Adrenal gland (tissue), 19 donors: ENCODE measurements at places on chromosomes 3 and 15. TPM values are rescaled to one million over a fixed set of nuclear protein-coding genes. Genes with fewer than 3 reads are reported as not detected.

GLDN gene
- total RNA-seq: 4.2 TPM

GRCh38 chr3:19886404-19886803 lies 47.6 kb downstream of the EFHB start:
- DNase-seq: no peak

GRCh38 chr15:99085413-99086326 lies 19.2 kb upstream of the SYNM start:
- no peak for DNase-seq

DNA sequence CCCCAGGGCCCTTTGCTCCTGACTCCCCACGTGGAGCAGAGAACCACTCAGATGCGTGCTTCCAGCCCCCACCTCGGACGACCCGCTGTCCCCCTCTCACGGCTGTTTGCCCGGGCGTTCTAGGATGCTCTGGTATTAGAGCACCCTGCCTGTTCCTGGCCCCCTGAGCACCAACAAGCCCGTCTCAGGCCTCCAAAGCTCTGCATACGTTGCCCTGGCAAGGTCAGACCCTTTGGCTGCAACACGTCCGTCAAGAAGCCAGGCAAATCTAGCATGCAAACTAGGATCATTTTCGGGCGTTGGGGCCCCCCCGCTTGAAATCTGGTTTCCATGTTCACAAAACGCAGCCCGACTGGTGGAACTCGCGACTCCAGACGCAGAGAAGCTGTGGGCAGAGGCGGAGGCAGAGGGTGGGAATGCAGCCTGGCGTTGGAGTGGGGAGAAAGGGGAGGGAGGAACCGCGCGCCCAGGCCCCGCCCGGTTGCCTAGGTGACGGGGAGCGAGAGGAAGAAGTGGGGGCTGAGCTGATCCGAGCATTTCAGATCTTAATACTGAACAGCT lies 86.2 kb upstream of the PIAS1 start:
- DNase-seq: peak; percentile 75

DNA sequence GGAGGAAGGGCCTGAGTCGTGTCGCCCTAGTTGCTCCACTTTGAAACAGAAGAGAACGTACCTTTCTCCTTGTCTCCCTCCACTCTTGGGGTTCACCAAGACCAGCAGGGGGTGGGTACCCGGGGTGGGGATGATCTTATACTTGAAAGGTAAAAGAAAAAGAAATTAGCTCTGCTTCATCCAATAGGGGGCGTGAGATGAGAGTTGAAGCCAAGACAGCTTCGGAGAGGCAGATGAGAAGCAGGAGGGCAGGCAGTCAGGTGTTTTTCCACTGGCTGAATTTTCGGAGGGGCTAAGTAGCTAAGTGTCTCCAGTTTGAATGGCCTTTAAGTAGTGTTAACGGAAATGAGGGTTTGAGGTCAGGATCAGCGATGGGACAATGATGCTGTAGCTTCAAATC lies 100.4 kb downstream of the DGKG start:
- DNase-seq: no peak

IL16 gene
- total RNA-seq: 6.0 TPM

CHRFAM7A gene
- 4.9 TPM for total RNA-seq

DNA sequence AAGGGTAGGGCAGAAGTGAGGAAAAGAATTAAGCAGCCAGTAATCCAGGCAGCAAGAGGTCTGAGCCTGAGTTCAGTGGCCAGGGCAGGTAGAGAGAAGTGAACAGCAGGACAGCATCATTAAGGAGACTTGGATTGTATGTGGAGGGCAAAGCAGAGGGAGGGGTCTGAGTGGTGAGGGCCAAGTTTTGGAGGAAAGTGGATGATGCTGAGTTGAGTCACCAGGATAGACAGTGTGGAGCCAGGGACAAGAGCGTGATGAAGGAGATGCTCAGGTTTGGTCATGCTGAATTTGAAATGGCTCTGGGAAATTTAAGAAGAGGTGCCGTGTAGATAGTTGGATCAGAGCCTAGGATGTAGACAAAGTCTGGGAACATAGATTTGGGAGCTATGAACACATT lies 93.1 kb downstream of the ARHGEF26 start:
- no peak for DNase-seq

HCN4 gene
- 0.04 TPM for total RNA-seq

DNA sequence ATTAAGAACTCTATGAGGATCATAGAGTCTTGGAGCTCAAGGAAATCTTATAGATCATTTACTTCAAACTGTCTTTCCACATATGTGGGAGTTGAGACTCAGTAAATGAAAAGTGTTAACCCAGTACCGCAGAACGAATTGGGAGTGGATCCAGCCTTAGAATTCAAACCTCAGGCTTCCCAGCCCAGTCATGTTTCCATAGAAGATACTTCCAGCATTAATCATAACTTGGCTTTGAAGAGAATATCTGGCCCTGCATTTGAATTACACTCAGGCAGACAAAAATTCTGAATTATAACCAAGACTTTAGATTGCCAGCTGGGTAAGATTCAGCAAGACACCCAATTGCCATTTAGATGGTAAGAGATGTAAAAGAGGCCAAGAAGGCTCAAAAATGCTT lies 972.0 kb downstream of the TUSC7 start:
- DNase-seq: no peak
